ENCODE measurements at places on chromosomes 11 and 22. TPM values are rescaled to one million over a fixed set of nuclear protein-coding genes. Genes with fewer than 3 reads are reported as not detected.

DNA sequence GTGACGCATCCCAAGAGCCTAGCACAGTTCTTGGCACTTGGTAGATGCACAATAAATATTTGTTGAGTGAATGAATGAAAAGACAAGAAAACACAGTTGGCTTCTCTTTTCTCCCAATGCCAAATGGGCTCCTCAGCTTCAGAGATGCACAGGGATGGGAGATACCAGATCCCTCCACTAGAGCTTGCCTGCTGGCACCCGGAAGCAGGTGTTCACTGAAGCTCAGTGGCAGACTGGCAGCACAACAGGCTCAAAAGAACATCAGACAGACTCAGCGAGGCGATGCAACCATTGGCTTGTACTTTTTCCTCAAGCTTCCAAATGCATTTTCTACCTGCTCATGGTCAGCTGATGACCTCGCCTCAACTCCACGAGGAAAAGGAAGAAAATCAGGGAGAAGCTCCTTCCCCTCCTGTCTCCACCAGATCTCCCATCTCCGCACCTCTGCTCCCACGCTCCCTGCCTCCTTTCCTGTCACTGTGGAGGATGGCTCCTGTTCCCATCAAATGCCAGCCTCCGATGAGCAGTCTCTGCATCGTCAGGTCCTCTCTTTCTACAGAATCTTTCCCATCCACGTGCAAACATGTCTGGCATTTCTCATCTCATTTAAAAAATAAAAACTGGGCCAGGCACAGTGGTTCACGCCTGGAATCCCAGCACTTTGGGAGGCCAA is 5.8 kb downstream of the RAPSN start:
- no peaks in the 10 kb centered on the region for H3K27me3 ChIP-seq
- no peak overlapping the region for H3K27ac ChIP-seq
- no peaks in the 10 kb centered on the region for H3K36me3 ChIP-seq
- no peak for DNase-seq

DNA sequence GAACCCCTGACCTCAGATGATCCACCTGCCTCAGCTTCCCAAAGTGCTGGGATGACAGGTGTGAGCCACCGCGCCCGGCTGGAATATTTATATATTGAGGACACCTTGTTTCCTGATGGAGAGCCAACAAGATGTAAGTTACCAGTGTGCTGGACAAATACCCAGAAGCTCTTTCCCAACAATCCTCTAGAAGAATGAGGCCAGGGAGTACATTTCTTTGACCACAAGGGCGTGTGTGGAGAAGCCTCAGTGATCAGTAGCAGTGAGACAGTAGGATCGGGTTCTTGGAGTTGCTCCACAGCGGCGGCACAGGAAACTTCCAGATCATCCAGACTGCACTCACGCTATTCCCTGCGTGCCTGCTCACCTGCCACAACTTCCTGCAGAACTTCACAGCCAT is 10.3 kb upstream of the POLA2 start:
- no peaks in the 10 kb centered on the region for H3K27me3 ChIP-seq
- H3K4me3 ChIP-seq = no peak overlapping the region
- no peaks in the 10 kb centered on the region for H3K4me1 ChIP-seq
- H3K36me3 ChIP-seq = no peaks in the 10 kb centered on the region
- no peak for DNase-seq
- no peak overlapping the region for H3K27ac ChIP-seq

DNA sequence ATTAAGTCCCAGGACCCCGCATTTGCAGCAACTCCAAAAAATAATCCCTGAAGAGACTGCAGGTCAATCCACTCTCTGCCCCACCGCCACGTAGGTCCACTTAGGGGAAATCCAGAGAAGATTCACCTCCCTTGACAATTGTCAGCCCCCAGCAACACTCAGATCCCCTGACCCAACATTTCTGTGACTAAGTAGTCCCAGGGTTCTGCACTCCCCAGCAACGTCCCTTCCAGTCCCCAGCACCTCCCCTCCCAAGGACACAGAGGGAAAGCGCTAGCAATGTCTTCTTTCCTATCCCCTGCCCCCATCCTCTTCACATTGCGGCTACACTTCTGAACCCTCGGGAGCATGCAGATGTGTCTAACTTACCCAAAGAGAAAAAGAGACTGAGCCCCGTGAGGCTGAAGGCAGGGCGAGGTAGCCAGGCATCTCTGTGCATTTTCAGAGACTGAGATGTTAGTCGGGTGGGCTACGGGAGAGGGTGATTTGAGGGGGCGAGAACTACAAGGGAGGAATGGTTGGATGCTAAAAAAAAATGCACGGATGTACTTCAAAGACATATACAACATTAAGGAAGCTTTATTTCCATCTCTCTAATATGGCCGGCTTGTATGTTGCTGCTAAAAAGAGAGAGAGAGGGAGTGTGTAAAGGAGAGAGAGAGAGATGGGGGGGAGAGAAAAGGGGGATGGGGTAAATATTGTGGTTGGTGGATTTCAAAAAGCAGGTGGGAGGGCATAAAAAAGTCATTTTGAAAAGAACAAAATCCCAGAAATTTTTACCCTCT is at the start of gene SCN2B:
Gene SCN2B, minus strand, starts transcription at position 647 of the 785 bp plus-strand sequence. Its CDS starts 208 bp downstream, at position 439.
- peaks cover 31% of the 10 kb centered on the region for H3K4me1 ChIP-seq
- peak within 1 kb of the TSS; percentile 16 for H3K27ac ChIP-seq
- DNase-seq = no peak
- no peaks in the 10 kb centered on the region for H3K27me3 ChIP-seq

DNA sequence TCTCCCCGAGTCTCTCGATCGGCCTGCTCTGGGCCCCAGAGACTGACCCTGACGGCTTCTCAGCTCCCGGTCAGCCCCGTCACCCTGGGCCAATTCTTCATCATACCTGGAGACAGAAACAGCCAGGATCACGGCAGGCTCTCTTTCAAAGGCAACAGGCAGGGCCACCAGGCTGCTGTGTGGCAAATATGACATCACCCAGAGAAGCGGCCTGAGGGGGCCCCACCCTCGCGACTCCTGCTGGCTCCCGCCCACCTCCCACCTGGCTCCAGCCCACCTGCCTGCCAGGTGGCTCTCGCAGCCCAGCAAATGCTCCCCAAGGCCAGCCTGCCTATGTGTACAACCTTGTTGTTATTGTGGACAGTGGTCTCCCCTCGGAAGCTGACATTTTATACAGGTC is 24.9 kb upstream of the PACSIN2 start:
- peaks cover 14% of the 10 kb centered on the region for H3K4me1 ChIP-seq
- H3K27ac ChIP-seq = no peak overlapping the region
- no peak overlapping the region for H3K4me3 ChIP-seq
- DNase-seq = no peak
- H3K36me3 ChIP-seq = no peaks in the 10 kb centered on the region

GRCh38 chr11:19938169-19938856 is 222.0 kb downstream of the DBX1 start:
- H3K27me3 ChIP-seq = no peaks in the 10 kb centered on the region
- no peak overlapping the region for H3K27ac ChIP-seq
- no peaks in the 10 kb centered on the region for H3K4me1 ChIP-seq

The PHETA2 gene
- total RNA-seq = 14.2 TPM

DNA sequence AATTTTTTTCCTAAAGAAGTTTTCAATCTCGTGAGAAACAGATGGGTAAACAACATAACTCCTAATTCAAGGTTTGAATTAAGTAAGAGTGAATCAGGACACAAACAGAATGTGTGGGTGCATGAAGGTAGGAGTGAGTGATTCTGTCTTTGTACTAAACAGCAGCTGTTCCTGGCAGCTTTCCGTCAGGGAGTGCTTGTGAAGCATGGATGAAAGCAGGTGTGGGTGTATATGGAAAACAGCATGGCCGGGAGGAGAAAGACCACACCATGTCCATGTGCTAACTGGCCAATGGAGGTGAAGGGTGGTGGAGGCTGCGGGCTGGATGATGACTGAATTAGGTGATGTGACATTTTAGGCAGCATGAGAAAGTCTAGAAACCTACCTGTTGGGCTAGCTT is 49.6 kb downstream of the BARX2 start:
- peak; percentile 47 for DNase-seq
- no peak overlapping the region for H3K4me3 ChIP-seq
- no peaks in the 10 kb centered on the region for H3K4me1 ChIP-seq
- no peaks in the 10 kb centered on the region for H3K36me3 ChIP-seq
- no peaks in the 10 kb centered on the region for H3K27me3 ChIP-seq

DNA sequence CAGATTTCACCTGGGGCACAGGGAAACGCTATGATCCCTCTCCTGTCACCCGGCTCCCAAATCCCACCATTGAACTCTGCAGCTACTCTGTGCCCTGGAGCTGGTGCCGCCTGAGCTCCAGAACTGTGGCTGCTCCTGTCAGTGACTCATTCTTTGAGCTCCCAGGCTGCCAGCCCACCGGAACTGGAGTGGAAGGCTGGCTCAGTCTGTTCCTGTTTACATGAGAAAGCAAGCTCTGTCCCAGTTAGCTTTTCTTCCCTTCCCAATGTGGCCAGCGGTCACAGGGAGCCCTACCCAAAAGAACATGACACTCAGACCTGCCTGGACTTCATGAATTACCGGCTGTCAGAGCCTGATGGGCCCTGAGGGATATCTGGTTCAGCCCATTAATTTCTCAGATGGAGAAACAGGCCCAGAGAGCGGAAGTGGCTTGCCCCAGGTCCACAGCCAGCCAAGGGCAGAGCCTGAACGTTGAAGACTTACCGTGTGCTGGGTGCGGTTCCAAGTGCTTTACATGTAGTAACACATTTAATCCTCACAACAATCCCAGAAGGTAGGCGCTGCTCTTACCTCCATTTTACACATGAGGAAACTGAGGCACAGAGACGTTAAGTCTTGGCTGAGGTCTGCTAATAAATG is 23.8 kb upstream of the IGSF22 start:
- DNase-seq = no peak
- H3K27ac ChIP-seq = no peak overlapping the region
- H3K27me3 ChIP-seq = no peaks in the 10 kb centered on the region
- H3K4me3 ChIP-seq = no peak overlapping the region
- H3K36me3 ChIP-seq = no peaks in the 10 kb centered on the region
- H3K4me1 ChIP-seq = peaks cover 9% of the 10 kb centered on the region

The C11orf42 gene
- not detected for total RNA-seq

DNA sequence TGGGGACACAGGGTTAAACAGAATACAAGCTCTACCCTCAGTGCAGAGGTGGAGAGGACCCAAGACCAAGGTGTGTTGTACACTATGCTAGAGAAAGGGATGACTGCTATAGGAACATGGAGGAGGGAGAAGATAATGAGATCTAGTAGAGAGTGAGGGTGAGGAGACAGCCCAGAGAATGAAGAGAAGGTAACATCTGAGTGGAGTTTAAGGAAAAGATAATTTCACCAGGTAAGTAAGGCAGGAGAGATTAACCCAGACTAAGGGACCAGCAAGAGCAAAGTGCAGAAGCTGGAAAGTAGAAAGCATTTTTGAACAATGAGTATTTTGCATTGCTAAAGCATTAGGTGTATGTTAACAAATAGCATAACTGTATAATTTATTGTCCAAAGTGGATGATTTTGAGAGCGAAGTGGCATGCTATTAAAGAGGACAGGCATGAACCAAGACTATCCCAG is 128.8 kb downstream of the RASSF10 start:
- H3K27me3 ChIP-seq = no peaks in the 10 kb centered on the region
- DNase-seq = no peak
- H3K4me1 ChIP-seq = no peaks in the 10 kb centered on the region
- no peaks in the 10 kb centered on the region for H3K36me3 ChIP-seq

The OR56A1 gene
- not detected for total RNA-seq

The SYCE3 gene
- total RNA-seq = not detected

GRCh38 chr11:1086171-1087102 is 11.8 kb downstream of the MUC2 start:
- H3K27ac ChIP-seq = no peak overlapping the region
- DNase-seq = no peak
- no peaks in the 10 kb centered on the region for H3K4me1 ChIP-seq

- H3K36me3 ChIP-seq = no peaks in the 10 kb centered on the region
- H3K27ac ChIP-seq = no peak overlapping the region
- H3K4me3 ChIP-seq = no peak overlapping the region
- DNase-seq = no peak
- H3K4me1 ChIP-seq = peaks cover 13% of the 10 kb centered on the region
- H3K27me3 ChIP-seq = no peaks in the 10 kb centered on the region
Observed at GRCh38 chr11:17931595-17931994, 81.3 kb downstream of the SERGEF start.

DNA sequence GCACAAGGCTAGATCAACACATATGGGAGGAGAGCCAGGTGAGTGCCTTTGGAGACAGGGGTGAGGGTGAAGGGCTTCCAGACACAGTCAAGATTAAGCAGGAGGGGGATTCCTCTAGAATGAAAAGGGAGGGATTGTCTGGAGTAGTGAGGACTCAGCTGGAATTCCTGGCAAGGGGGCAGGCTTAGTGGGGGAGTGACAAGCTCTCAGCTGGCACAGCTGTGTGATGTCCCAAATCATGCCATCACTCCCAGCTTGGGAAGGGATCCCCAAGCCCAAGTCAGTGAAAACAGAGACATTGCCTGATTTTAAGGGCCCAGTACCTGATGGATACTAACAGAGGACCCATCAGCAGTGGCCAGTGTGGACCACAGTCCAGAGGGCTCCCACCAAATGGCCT is 119.0 kb downstream of the MPPED2 start:
- peaks cover 18% of the 10 kb centered on the region for H3K4me1 ChIP-seq
- H3K4me3 ChIP-seq = no peak overlapping the region
- DNase-seq = no peak
- H3K27me3 ChIP-seq = no peaks in the 10 kb centered on the region

The MS4A15 gene
- not detected for total RNA-seq

- no peak overlapping the region for H3K27ac ChIP-seq
- no peaks in the 10 kb centered on the region for H3K27me3 ChIP-seq
- no peaks in the 10 kb centered on the region for H3K4me1 ChIP-seq
- DNase-seq = no peak
Observed at GRCh38 chr11:39288011-39288410, 2171.4 kb downstream of the LRRC4C start.

DNA sequence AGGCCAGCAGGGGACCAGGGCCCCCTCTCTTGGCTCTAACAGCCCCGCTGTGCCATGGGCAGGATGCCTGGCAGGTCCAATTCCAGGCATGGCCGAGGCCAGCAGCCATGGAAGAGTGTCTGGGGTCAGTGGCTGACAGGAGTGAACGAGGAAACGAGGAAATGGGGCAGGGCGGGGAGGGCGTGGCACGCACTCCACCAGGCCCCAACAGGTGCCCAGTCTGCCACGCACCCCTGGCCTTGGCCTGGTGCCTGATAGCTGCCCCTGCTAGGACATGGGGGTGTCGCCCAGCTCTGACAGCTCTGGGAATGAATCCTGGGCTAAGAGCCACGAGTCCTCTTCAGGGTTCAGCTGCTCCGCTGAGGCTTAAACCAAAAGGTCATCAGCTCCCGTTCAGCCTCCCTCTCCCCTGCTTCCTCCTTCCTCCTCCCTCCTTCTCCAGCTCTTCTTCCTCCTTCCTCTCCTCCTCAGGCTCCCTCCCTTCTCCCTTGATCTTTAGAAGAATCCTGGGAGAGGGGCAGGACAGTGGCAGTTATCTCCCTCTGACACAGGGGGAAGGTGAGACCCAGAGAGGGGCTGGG is 11.5 kb upstream of the TBC1D22A start:
- H3K4me3 ChIP-seq = no peak overlapping the region
- H3K27ac ChIP-seq = no peak overlapping the region
- H3K36me3 ChIP-seq = no peaks in the 10 kb centered on the region
- no peaks in the 10 kb centered on the region for H3K27me3 ChIP-seq

All from vagina (tissue), 2 donors.